ENCODE measurements at places on chromosomes 5 and 9.

GRCh38 chr9:128245421-128246151 lies 30.2 kb downstream of the GOLGA2 start:
- no peak for DNase-seq

- no peak for DNase-seq
These were observed 9.4 kb upstream of the TENT2 start for GRCh38 chr5:79602889-79603288.

DNA sequence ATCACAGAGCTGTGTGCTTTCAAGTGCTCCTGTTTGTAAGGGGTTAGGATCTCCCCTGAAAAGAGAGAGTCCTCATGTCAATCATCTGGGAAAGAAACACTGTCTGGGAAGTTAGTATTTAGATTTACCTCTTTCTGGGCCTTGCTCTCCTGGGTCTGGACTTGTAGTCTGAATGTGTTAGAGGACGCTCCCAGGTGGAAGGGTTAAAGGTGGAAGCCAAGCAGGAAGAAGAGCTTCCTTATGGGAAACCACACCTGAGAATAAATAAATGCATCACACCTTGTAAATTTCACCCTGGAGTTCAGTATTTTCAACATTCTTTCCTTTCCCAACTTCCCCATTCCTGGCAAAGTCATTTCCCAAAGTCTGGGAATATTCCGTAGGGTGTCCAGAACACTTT lies 1.3 kb downstream of the PLGRKT start:
- DNase-seq, result no peak

DNA sequence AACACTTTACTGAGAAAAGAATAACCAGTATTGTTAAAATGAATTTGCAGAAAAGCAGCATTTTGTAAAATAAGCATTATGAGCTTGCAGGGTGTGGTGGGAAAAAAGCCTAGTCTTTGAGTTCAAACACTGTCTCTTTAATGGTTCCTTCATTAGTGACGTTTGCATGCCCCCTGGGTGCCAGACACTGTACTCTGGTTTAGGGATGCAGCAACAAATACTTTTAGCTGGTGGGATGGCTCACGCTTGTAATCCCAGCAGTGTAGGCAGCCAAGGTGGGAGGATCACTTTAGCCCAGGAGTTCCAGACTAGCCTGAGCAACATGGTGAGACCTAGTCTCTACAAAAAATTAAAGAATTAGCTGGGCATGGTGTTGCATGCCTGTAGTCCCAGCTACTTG lies 62.3 kb downstream of the MAST4 start:
- DNase-seq, result no peak

- no peak for DNase-seq
These were observed 173.8 kb downstream of the MAST4 start for GRCh38 chr5:66769839-66770617.

- no peak for DNase-seq
These were observed 276.2 kb upstream of the SLC30A5 start for GRCh38 chr5:68817632-68818031.

- no peak for DNase-seq
These were observed 12.8 kb upstream of the TSSK1B start for GRCh38 chr5:113447498-113448050.

- no peak for DNase-seq
These were observed 527.0 kb downstream of the TLE1 start for GRCh38 chr9:81162361-81162760.

DNA sequence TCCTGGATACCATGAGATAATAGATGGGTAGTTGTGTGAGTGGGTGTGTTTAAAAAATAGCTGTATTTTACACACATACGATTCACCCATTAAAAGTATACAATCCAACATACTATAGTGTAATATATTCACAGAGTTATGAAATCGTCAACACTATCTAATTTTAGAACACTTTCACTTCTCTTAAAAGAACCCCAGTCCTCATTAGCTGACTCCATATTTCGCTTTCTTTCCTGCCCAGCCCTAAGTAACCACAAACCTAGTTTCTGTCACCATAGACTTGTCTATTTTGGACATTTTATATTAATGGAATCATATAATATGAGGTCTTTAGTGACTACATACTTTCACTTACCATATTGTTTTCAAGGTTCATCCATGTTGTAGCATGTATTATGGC lies 63.8 kb upstream of the S1PR3 start:
- no peak for DNase-seq

- no peak for DNase-seq
These were observed 11.0 kb downstream of the CCDC152 start for GRCh38 chr5:42767491-42768105.

GRCh38 chr5:125536095-125536494 lies 789.7 kb upstream of the ZNF608 start:
- no peak for DNase-seq

DNA sequence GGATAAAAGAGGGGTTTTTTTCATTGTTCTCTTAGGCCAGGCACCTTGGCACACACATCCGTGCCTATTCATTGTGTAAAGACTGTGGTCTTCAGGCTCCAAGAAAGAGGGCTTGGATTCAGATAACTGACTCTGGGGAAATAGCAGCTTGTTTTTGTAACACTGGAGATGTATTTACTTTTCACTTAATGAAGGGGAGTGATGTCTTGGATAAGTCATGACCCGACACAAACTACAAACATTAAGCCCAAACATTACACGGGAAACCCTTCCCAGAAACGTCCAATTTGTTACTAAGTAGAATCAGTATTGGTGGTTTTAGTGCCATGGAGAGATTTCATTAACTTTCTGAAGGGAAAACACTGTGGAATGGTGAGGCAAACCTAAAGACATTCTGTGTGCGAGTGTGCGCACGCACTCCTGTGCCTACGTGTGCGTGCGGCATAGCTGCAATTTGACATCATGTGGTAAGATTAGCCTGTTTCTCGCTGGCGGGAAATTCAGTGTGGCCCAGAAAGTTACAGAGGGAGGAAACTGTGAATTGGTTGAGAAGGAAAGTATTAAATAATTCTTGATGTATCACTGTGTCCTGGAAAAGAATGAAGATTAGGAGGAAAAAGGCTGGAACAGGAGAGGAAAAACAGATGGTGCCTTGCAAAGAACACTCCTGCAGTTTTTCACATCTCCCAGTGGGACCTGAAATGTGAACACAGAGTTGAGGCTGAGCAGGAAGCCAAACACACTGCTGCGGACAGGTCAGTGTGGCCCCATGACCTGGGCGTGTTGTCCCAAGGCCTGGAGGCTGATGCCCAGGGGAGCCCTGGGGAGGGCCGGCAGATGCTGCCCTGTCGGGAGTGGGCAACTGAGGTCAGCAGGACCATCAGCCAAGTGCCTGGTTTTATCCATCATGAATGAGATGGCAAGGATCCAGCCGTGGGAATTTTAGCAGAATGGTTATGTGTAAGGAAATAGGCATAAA lies 108.5 kb downstream of the GAS1 start:
- DNase-seq, result no peak

- no peak for DNase-seq
These were observed 39.5 kb upstream of the RAI14 start for GRCh38 chr5:34616651-34617050.

GRCh38 chr5:120895660-120896059 lies 431.6 kb downstream of the PRR16 start:
- no peak for DNase-seq

DNA sequence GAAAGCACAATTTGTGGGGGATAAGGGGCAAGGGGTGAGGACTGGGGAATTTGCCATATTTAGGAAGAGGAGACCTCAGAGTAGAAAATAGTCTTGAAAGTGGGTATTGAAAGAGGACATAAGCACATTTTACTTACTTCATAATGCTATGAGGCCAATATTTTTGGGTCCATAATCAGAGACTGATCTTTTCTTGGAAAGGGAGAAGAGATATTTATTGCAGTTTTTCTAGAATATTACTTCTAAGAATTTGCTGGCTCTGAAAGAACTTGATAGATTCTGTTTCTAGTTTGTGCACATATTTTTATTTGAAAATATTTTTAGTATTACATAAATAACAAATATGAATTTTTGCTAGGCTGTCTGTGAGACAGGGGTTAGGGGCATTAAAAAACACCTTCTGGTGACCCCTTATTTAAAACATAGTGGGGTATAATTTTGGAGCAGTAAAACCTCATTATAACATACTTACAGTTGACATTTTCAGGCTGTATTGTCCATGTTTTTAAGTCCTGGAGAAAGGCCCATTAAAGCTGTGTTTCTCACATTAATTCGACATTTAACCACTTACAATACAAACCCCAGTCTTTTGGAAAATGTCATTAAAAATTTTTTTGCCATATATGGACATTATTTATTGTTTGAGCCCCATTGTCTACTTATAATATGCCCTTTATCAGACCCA lies 118.9 kb upstream of the NFIB start:
- no peak for DNase-seq

- peak; percentile 47 for DNase-seq
These were observed 8.4 kb downstream of the UBTD2 start for GRCh38 chr5:172274951-172275753.

GRCh38 chr5:926417-927171 lies 33.9 kb downstream of the TRIP13 start:
- peak; percentile 11 for DNase-seq

All from stimulated activated CD8-positive, alpha-beta memory T cell treated with anti-CD3 and anti-CD28 coated beads, Interleukin-2, amount 100 ng/mL, for 48 hours (primary cell).